ENCODE measurements at places on chromosomes 13 and 19.

DNA sequence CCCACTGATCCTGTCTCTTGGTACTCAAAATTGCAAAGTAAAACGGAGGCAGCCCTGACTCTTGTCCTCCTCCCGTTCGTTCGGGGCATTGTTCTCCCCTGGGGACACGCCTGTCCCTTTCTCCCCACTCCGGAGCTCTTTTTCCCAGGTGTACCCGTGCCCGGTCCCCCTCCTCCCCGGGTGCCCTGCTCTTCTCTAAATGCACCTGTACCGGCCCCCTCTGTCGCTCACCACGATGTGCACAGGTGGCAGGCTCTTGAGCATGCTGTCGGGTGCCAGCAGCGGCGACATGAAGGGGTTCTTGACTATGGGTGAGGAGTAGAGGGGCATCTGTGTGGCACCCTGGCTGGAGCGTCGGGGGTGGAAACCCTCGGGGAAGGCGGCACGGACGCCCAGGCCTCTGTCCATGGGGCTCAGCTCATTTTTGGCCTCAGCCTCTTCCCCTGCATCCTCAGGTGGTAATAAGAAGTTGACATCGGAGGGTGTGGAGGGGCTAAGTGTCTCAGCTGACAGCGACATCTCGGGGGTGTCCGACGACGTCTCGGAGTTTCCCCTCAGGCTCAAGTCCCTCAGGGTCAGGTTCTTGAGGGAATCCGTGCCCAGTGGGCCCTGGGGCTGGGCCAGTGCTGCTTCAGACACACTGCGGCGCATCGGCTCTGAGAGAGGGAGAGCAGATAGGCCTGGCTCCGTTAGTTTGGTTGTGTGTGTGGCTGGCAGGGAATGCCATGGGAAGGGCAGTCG, 12.4 kb upstream of the CNFN start:
- DNase-seq = peak; percentile 30

DNA sequence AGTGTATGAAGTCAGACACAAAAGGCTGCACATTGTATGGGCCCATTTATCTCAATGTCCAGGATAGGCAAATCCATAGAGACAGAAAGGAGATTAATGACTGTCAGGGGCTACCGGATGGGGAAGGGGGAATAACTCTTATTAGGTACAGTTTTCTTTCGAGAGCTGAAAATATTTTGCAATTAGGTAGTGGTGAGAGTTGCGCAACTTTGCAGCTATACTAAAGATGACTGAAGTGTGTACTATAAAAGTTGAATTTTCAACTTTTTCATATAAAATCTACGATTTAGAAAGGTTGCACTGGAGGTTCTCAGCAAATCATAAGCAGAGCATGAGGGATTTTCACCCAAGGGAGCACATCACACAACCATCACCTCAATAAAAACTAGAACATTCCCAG, 16.1 kb upstream of the SLC15A1 start:
- no peak for DNase-seq

DNA sequence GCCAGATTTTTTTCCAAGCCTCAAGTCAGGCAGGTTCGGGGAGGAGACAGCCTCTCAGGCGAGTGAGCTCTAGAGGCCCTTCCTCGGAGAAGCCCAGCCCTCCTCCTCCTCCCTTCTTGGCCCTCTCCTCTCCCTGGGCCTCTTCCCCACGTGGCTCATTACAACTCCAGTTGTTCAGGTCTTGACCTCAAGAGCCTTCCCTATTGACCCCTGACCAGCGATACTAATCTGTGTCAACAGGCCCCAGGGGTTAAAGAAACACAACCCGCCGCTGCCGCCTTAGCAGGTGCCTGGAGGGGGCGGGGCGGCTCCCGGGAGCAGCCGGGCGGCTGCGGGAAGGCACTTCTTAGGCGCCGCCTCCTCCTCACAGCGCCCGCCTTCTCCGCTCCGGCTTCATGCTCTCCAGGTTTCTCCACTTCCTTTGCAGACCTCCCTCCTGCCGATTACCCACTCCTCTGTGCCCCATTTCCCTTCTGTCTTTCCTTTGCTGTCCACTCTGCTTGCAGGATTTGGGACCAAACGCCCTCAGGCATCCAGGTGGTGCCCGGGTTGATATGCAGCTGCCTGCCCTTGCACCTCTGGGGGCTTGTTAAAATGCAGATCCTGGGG, 51.0 kb downstream of the LYL1 start:
- peak; percentile 48 for DNase-seq

- no peak for DNase-seq
Measured at GRCh38 chr19:20162821-20163220, 4.2 kb upstream of the ZNF486 start.

DNA sequence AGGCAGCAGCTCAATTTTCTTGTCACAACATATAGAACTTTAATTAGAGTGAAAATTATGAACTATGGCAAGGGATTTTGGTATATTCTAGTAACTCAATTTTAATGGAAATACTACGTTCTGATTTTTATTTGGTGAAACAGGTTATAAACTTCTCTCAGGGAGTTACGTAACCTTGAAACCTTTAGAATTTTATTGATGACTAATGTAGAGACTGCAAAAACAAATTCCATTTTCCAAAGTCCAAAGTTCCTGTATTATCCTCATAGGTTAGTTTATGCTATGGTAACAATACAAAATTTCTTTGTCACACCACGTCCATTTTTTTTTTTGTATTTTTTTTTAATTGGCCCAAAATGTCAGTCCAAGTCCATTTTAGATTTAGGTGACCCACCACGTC, 185.7 kb downstream of the KLF5 start:
- no peak for DNase-seq

- DNase-seq = no peak
Measured at GRCh38 chr19:43545981-43546380, 13.0 kb downstream of the ZNF575 start.

GRCh38 chr13:76887076-76887563, 915 bp upstream of the KCTD12 start:
- DNase-seq = no peak

DNA sequence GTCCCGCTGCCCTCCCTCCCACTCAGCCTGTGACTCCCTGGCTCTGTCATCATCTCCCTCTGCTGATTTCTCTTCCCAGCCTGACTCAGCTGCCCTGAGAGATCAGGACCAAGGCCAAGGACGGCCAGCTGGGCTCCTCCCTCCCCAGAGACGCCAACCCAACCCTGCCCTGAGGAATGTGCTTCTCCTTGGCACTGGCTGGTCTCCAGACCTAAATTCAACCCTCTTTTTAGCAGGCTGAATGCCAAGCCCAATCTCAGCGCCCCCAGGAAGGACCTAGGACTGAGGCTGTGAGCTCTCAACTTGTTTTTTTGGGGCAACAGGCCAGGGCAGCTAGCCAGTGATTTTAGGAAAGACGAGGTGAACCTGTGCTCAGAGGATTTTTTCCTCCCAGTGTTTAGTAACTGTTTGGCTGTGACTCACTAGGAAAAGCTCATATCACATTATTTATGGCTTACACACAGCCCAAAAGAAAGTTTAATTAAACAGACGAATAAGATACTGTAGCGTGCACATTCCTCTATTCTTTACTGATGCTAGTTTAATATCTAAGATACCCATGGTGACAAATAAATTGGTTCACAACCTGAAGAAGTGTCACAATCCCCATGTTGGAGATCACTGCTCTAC, 7.4 kb upstream of the IGFL1 start:
- DNase-seq = no peak

- DNase-seq = no peak
Measured at GRCh38 chr19:8629996-8630683, at the start of gene NFILZ. Gene NFILZ (plus strand): TSS chr19:8630633. CDS start chr19:8676766, 46,133 bp downstream.

- DNase-seq = no peak
Measured at GRCh38 chr13:64684685-64685431, 2545.3 kb downstream of the PCDH9 start.

GRCh38 chr19:18164072-18164471, 9.5 kb upstream of the IFI30 start:
- no peak for DNase-seq

Measured in NCI-H1092 treated with DMSO at 0.1 percent for 48 hours (cell line).